ENCODE measurements at places on chromosomes 2 and 18.

GRCh38 chr2:178450524-178450773 lies 526 bp downstream of the PRKRA start:
- DNase-seq, result no peak

- DNase-seq, result no peak
These were observed 4.9 kb downstream of the LTBP1 start for GRCh38 chr2:32951672-32952071.

DNA sequence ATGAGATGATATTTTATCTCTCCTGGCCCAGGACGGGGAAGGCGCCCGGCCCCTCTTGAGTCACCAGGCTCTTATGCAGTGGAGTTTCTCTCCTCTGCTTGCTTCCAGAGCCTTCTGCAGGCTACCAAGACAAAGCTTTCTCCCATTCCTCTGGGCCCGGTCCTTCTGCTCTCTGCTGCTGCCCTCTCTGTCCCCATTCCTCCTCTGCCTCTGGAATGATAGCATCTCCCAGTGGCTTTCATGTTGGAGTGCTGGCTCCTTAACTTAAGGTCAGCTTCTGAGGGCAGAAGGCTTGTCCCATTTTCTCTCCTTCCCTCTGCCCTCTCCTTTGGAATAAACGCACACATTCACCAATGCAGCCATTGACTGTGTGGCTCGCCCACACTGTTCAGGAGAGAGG lies 86.2 kb downstream of the SDC1 start:
- DNase-seq, result no peak

DNA sequence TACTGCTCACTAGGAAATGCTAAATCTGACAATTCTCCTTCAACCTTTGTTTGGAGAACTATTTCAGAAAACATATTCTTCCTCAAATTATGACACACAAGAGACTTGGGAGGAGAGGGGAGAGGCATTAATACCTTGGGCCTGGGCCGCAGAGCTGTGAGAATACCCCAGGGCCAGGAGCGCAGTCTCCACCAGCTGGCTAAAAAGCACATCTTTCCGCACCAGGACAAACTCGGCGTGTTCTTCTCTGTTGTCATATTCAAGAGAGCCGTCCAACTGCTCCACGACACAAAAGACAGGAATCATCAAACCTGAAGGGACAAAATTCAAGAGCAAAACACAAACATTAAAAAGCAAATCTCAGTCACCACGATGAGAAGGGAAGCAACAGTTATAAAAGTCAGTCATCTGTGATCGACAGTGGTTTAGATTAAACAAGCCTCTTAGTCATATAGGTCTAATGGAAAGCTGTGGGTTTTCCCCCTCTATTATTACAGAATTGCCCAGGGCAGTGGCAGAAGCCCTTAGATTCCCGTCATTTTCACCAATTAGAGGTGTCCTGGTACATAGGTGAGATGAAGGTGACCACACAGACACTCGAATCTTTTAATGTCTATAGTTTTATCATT lies 24.4 kb downstream of the SATB2 start:
- no peak for DNase-seq
